ENCODE measurements at places on chromosomes 16 and 17.
A peak's percentile ranks its signal among the peaks of the same experiment; 100 is the strongest.

DNA sequence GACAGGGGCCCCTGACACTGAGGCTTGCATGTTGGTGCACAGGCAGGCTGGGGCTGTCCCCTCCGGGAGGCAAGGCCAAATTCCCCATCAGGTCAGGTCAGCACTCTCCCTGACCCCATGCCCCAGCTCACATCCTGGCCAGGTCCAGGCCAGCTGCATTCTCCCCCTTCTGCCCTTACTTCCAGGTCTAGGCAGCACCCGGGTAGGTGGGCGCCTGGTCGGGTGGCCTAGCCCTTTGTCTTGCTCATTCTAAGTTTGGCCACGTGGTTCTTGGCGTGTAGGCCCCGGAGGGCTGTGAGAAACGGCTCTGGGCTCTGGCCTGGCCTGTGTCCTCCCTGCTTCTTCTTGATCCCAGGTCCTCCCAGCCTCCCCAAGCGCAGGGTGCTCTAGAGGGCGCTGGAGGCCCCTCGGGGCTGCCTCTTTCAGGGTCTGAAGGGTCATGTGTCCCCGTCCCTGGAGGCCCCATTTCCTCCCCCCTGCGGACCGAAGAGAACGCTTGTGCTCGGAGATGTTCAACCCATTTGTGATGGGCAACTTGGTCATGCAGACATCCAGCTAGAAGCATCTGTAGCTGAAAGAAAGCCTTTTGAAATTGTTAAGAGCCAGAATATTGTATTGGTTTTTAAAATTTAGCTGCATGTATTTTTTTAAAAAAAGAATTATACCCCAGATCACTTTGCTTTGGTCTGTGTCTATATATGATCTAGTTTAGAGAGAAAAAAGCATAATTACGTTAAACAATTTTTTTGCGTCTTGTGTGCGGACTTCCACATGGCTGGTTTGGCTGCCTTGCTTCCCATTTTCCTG lies 6.7 kb downstream of the BAHCC1 start:
- DNase-seq: no peak

DNA sequence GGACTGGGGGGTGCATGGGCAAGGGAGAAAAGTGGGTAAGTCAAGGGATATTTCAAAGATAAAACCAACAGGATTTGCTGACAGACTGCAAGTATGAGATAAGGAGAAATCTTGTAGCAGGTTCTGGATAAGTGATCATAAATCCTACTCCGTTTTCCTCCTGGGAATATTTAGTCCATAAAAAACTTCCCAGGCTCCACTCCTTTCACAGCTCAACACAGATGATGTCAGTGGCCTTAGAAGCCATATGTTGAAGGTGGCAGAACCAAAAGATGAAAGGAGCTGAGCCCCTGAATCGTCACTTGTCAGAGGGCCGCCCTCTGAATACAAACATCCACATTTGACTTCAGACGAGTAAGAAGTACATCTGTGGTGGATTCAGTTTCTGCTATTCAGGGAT lies 71.7 kb downstream of the GRIN2A start:
- no peak for DNase-seq

DNA sequence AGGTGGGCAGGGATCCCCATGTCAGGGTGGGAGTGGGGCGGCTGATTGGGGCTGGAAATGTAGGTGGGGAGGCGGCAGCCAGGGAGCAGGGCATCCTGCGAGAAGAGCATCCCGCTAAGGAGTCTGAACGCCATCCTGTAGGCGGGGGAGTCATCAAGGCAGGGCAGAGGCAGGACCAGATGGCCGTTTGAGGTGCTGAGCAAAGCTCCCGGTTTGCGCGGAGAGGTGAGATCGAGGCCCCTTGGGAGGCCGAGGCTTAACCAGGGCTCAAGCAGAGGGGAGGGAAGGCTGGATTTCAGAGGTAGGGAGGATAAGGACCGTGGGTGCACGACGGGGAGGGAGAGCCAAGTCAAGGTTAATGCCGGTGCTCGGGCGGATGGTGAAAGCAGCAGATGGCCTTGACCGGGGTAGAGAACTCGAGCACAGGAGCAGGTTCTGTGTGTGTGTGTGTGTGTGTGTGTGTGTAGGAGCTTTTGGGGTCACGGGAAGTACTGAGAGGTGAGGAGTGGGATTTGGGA lies 472 bp upstream of the NME2 start:
- DNase-seq: no peak

GRCh38 chr17:50680126-50680525 lies 27.6 kb downstream of the ANKRD40 start:
- DNase-seq: no peak

GRCh38 chr16:69324013-69324531 lies 6.3 kb downstream of the PDF start:
- DNase-seq: no peak

- DNase-seq: no peak
Measured at GRCh38 chr16:84569382-84569987, 48.4 kb downstream of the COTL1 start.

DNA sequence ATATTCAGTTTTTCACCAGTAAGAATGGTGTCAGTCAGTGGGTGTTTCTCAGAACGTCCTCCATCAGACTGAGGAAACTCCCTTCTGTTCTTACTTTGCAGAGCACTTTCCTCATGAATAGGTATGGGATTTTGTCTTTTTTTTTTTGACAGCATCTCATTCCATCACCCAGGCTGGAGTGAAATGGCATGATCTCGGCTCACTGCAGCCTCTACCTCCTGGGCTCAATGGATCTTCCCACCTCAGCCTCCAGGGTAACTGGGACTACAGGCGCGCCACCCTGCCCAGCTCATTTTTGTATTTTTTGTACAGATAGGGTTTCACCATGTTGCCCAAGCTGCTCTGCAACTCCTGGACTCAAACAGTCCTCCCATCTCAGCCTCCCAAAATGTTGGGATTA lies 130.3 kb downstream of the ZNF778 start:
- DNase-seq: no peak

DNA sequence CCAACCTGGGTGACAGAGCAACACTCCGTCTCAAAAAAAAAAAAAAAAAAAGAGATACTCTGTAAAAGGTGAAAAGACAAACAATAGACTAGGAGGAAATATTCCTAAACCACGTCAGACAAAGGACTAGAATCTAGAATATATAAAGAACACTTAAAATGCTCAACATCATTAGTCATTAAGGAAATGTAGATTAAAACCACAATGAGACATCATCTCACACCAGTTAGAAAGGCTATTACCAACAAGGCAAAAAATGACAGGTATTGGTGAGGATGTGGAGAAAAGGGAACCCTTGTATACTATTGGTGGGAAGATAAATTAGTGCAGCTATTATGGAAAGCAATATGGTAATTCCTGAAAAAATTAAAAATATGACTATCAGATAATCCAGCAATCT lies 903.1 kb upstream of the SOX9 start:
- DNase-seq: no peak

GRCh38 chr16:79320956-79321355 lies 279.6 kb downstream of the MAF start:
- no peak for DNase-seq

- no peak for DNase-seq
Measured at GRCh38 chr17:61482467-61482866, 30.2 kb downstream of the TBX4 start.

DNA sequence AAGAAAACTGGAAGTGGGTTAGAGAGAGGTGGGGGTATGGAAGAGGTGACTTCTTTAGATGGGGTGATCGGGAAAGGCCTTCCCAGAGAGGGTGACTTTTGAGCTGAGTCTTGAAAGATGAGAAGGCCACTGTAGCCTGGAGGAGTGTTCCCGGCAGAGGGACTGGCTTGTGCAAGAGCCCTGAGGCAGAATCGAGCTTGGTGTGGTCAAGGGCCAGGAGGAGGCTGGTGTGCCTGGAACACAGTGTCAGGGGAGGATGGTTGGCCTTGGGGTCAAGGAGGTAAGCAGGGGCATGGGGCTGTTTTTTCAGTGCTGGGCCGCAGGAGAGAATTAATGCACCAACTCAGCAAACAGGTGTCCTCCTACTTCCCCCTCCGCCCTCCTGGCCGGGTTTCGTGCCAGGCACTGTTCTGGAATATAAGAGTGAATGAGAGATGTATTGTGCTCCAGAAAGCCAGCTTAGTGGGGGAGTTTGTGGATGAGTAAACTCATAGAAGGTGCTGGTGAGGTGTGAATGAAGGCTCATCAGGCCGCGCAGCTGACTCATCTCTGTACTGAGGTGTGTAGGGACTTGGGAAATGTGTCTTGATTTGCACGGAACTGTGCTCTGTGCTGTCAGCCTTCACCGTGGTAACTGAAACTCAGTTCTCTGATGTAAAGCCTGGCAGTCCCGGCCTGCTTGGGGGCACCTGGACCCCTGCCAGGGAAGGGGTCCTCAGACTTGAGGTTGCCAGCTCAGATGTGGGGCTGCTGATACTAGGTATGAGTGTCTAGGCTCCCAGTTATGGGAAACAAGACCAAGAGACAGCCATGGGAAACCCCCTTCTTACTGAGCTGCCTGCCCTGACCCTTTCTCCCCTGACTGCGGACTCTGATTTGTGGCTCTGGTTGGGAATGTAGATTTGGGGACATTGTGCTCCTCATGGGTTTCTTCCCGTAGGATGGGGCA lies 15.3 kb downstream of the KSR1 start:
- no peak for DNase-seq

GRCh38 chr16:88951989-88952388 lies 25.0 kb downstream of the CBFA2T3 start:
- DNase-seq: no peak

GRCh38 chr16:73873643-73874042 lies 423.0 kb upstream of the PSMD7 start:
- DNase-seq: no peak

DNA sequence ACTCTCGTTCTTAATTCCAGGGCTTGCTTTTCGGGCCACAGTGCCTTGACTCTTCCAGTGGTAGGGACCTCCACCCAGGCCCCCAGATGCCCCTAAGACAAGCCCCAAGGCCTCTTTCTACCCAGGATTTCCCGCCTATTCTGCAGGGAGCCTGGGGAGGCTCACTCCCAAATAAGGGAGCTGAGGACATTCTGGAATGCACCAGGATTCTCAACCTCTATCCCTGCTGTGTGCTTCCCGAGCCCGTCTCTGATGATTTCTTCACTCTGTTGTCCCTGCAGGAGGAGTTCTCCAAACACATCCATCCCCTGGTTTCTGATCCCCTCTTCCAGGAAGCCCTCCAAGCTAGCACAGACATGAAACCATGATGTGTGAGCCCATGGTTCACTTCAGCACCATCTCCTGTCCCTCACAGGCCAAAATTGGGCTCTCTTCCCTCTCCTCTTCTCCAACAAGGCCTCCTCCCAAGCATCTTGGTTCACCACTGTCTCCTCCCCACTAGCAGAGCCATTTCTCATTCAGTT lies 255.9 kb downstream of the KATNIP start:
- no peak for DNase-seq

DNA sequence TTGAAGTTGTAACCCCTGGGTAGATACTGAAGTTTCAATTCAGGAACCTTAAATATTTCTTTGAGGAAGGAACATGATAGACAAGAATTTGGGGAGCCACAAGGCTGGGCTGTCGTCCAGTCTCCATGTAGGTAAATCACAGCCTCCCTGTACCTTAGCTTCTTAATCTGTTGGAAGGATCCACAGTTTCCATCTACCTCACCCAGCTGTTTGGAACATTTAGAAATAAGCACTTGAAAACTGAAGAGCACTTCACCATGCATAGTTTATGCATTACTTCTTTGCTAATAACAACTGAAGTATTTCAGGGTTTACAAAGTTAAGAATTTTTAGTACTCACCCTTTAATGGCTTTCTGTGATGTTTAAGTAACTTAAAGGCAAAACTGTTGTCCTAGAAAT lies 17.2 kb downstream of the TXNDC11 start:
- DNase-seq: no peak

GRCh38 chr16:27408012-27408601 lies 6.1 kb downstream of the IL21R start:
- no peak for DNase-seq

- no peak for DNase-seq
Measured at GRCh38 chr17:41835214-41835799, 725 bp downstream of the NT5C3B start.

GRCh38 chr16:69595127-69596036 lies 29.6 kb downstream of the NFAT5 start:
- no peak for DNase-seq

GRCh38 chr17:19766016-19766415 lies 17.9 kb upstream of the ALDH3A1 start:
- DNase-seq: no peak

DNA sequence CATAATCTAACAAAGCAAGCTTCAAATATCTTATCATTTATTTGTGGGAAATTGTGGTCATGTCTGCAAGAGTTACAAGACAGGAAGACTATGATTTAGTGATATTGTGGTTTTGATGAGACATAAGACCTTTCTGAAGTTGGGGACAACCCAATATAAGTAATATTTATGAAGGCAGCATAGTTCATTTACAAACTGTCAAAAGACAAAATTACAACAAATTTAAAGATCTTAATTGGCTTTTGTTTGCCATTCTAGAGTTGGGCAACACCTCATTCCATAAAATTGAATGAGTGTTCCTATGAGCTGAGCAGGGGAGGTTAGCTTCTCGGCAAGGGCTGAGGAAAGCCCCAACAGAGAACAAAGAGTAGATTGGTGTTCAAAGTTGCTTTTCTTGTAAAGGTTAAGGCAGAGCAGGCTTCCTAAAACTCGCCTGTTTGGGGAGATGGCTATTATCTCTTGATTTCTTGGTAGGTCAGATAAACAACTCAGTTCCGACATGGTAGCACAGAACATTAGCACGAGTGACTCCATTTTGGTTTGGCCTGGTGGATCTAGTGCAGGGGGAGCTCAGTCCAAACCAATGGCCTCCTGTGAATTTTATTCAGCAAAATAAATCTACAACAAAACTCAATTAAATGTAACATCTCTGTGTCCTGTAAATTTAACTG lies 10.9 kb upstream of the MMD start:
- no peak for DNase-seq

GRCh38 chr17:40952661-40953060 lies 14.1 kb downstream of the KRT39 start:
- no peak for DNase-seq

DNA sequence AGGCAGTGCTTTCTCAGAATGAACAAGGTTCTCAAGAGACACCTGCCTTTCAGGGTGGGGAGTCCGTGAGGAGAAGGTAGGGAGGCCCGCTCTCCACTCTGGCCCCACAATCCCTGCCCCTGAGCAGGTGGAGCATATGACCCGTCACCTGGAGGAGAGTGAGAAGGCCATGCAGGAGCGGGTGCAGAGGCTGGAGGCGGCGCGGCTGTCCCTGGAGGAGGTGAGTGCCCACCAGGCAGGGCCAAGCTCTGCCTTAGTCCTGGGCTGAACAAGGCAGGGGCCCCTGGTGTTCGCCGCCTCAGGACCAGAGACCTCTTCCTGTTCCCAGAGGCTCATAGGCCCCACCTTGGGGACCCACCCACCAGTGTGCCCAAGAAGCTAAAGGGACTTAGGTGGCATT lies 2.5 kb upstream of the RAC3 start:
- no peak for DNase-seq

GRCh38 chr17:65278050-65278819 lies 141.1 kb downstream of the RGS9 start:
- DNase-seq: peak; percentile 5

DNA sequence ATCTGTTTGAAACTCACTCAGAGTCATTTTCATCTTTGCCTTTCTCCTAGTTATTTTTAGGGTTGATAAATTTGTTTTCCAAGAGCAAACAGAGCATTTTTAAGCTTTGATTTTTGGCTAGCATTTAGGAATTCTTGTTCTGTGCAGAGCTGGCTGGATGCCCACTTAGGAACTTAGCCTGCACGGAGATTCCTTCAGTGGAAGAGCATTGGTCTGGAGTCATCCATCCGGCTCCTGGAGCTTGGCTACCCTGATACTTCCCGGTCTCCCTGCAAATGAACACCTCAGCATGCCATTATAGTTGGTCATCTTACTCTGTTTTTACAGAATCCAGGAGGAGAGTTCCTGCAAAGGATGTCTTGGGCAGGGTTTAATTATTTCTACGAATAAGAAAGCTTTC lies 57.1 kb downstream of the SPECC1 start:
- no peak for DNase-seq

Data from NCI-H1092 (cell line).